ENCODE measurements at places on chromosomes 4 and X.
A peak's percentile ranks its signal among the peaks of the same experiment; 100 is the strongest.

DNA sequence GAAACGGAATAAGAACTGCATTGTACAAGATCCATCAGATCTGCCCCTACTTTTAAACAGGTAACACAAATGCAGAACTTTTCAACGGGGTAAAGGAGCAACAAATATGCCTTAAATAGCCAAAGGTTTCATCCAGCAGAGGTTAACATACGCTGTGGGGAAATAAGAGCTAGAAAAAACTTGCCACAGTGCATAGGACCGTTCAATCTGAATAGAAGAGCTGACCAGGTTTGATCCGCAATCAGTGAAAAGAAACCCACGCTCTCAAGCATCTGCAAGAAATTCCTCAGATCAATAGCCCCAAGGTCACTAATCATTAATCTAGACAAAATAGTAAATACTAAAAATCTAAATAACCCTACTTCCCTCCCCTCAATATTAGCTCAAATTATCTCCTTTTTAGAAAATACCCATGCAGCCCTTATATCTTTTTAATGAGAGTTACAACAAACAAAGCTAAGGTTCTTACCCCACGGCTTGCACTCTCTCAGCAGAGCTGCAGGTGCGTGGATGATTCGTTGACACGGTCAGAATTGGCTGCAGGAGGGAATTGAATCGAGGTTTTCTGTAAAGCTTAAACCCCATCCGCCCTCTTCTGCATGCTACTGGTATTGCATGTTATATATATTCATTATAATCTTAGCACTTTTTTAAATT, at the start of gene TLR10:
TSS of gene TLR10 (minus strand) at position 539 of the 657 bp plus-strand sequence. CDS start 7,400 bp downstream, outside the sequence.
- DNase-seq: peak; percentile 34

DNA sequence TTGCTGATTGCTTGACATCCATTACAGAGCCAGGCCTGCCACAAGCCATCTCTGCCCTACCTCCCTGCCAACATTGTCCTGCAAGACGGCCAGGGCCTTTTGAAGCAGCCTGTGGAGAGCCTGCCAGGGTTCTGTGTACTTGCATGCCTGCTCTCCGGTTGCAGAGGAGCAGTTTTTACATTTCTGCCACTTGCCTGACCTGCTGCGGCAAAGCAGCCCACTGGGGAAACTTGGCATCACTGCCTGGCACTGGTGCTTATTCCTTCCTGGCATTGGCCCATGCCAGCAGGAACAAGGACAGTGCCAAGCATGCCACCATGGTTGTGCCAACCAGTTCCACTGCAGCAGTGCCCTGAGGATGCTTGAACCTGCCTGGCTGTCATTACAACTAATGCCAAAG, 167.1 kb downstream of the NHS start:
- no peak for DNase-seq

DNA sequence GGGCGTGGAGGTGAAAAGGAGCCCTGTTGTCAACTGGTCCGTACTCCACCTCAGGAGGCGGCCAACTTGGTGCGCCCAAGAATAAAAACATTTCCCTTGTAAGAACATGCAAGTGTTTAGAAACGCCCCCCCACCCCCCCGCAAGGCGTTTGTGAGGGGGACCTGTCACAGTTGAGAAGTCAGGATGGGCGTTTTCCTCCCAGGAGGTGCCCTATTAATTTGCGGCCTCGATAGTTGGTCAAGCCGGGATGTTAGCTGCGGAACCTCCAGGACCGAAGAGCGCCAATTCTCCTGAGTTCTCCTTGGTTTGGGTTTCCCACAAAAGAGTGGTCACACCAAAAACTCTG, 651 bp upstream of the SAP30 start:
- no peak for DNase-seq

DNA sequence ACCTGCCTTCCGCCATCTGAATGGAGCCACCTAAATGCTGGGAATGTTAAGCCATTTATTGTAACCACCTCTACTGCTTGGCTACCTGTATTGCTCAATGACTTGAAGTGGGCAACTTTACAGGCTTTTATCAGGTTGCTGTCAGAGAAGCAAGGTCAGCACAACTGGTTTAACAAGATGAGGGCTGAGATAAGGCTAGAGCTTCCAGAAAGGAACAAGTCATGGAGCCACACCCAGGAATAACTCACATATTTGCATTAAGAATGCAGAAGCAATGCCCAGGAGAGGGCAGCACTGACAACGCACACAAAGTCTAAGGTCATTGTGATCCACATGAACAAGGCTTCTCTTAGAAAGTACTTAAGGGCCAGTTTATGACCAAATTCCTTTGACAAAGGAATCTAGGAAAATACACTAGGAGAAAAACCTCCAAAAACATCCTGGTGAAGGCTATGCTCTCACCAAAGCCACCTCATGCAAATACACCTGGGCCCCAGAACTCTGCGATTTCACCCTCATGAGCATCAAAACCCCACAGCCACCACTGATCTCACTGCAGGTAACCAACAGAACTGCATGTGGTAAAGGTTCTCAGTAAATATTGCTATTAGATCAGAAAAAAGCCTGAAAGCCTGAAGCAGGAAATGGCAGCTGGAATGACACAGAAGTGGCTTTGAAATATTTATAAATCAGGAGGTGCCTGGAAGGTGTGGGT, 15.0 kb upstream of the STS start:
- peak; percentile 31 for DNase-seq

DNA sequence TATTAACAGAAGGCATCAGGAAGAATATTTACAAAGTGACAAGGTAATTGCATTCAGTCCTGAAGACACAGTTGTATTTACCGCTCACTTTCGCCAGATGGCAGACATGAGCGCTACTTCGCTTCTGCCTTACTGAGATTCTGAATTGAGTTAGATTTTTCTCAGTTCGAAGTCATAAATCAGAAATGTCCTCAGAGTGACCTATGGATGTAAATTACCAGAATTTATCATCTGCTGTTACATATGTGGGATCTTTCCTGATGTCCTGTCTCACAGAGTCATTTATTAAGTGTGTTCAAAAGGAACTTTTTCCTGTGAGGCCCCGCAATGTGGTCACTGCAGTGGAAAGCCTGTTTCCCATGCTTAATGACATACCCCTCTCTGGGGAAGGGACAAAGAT, 97.3 kb upstream of the DCLK2 start:
- no peak for DNase-seq

GRCh38 chr4:41360214-41360920, 103.6 kb downstream of the UCHL1 start:
- DNase-seq: peak; percentile 39

DNA sequence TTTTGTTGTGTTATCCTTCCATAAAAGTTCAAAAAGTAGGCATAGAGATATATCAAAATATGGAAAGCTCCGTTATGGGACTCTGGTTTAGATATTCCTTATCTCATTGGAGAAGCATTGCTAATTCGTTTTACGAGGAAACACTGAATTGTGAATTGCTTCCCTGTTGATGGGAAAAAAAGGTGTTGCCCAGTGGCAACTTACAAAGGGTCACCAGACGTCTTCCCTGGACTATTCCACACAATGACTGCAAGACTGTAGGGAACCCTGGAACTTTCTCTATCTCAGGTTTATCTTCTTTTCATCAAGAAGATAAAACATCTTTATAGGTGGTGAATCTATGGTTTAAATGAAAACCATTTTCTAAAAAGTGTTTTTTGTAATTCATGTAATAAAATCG, 137.7 kb downstream of the MID1 start:
- no peak for DNase-seq

DNA sequence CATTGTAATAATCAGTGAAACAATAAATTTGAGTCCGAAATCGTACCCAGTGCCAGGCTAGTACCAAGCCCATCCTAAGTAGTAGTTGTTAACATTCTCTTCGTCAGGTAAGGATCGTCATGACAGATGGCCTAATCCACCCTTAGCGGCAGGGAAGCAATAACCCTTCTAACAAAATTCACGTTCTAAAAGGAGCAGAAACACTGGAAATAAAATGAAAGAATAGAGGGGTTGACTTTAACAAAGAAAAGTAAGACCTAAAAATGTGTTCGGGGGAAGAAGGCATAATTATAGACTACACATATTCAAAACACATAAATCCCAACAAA, 142.7 kb downstream of the CPEB2 start:
- no peak for DNase-seq

DNA sequence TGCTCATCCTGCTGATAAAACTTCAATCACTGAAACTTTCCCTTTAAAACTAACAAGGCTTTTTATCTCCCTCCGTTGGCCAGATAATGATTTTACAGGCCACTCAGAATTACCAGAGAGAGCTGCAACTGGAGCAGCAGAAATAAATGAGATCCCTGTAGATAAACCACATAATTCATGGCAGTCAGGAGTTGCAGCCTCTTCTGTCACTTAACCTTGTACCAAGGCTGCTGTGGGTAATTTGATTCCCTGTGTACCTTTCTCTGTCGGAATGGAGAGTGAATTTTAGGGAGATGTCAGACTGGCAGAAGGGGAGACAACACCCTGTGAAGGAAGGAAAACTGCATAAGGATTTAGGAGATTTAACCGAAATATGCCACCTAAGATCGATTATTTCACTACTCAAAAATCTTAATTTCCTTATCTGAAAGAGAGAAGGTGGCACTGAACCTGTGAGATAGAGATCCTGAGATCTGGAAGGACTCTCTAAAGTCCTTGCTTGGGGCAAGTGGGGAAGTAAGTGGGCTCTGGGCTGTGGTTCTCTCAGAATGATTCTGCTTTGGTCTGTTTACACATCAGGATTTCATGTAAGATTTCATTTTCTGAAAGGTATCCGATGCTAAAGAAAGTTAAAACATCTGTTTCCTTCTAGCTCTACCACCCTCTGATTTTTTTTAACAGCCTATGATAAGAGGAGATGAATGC, 14.3 kb upstream of the TSPAN5 start:
- no peak for DNase-seq

DNA sequence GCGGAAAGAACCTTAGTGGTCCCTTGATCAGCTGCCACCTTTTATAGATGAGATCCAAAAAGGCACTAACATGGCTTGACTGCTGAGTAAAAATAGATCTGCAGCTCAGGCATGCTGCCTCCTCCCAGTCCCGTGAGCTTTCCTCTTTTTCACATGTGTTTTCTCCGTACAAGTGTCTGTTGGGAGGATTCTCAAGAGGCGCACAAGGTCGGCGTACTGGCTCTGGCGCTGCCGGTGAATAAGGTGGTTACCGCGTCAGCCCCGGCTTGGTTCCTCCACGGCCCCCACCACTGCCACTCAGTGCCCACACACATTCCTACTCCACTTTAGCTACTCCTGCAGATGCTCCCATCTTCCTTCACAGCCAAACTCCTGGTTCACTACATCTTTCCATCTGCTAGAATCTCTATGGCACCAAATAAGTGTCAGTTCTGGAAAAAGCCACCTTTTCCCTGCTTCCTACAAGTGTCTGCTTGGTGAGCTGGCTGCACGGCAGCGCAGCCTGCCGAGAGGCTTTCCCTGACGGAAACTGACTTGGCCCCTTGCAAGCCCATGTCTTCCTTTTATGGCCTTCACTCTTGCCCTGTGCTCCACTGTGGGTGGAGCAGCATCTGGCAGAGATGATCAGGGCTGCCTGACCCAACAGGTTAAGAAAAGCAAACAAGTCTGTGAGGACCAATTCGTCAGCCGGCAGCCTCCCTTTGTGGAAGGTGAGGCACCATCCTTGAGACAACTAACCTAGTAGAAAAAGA, 99.8 kb downstream of the KLHL8 start:
- DNase-seq: no peak

DNA sequence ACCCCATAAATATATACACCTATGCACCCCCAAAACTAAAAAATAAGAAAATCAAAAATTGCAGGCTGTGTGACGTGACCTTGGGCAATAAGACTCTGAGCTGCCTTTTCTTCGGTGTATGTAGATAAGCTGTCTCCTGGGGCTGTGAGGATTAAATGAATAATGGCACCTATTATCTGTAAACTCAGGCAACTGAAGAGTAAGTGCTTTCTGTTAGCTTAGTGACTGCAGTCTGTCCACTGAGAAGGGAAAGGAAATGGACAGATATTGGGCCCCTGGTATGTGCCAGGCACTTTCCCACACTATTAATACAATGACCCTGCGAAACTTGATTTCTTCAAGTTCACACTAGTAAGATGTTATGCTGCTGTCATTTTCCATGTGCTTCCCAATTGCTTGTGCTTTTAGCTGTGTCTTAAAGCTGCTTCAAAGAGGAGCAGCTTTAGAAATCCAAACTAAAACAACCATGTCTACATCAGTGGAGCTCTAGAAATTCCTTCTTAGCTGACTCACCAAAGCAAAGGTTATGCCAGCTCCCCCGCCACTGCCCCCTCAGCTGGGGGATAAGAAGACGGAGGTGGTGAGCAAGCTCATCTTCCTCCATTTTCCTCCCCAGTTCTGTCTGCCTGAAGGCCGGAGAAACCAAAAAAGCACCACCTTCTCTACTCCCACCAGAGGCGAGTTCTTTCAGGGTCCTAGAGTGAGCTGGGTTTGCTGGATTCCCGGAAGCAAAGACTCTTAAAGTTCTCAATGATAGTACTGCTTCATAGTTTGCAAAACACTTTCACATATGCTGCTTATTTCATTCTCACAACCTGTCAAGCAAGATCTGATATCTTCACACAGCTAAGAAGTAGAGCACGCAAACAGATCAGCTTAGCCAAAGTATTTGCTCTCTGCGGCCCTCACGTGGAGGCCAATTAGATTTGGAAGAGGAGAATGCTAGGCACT, 8.8 kb upstream of the DGAT2L6 start:
- no peak for DNase-seq

DNA sequence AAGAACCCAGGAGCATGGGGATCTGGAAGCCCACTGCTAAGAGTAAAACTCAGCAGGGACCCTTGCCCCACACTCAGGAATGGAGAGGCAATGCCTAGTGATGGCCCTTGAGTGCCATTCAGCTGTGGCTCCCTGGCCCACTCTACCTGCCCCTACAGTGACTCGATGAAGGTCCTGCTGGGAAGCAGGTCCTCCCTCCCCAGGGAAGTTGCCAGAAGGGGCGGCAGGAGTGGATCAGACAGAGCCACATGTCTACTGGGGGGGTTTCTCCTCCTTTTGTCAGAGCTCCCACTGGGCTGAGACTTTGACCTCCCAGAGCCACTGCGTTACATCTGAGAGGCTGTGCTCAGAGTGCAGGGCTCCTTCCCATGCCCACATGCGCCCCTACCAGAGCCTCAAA, 1.2 kb downstream of the SLC10A3 start:
- no peak for DNase-seq

DNA sequence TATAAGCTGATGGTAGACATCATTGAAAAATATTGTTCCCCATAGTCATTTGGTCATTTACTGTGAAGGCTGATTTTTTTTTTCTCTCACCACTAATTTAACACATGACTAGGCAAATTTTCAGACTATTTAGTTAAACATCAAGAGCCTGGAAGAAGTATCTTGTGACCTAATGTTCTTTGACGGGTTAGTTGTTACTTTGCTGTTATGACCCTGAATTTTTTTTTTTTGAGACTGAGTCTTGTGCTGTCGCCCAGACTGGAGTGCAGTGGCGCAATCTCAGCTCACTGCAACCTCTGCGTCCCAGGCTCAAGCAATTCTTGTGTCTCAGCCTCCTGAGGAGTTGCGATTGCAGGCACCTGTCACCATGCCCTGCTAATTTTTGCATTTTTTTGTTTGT, 67.0 kb downstream of the HPF1 start:
- DNase-seq: no peak

- no peak for DNase-seq
These were observed 19.9 kb downstream of the AWAT2 start for GRCh38 chrX:70029863-70030262.
